ENCODE measurements at places on chromosomes 11 and 22.

DNA sequence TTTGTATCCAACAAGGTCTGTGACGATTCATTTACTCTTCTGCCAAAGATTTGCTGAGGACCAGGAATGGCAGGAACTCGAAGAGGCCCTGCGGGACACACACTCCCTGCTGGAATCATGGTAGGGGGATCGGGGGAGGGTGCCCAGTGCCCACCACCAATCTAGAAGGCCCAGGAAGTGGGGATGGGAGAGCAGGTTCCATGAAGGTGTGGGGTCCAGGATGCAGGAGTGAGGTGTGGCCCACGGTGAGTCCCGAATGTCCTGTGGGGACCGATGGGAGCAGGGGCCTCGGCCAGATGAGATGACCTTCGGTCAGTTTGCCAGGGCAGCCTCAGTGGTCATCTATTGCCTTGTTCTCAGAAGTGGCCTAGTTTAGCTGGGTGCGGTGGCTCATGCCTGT is 492.7 kb downstream of the BRD1 start:
- DNase-seq = no peak

- DNase-seq = no peak
Observed at GRCh38 chr11:114256176-114256966, 39.8 kb upstream of the NNMT start.

- DNase-seq = no peak
Observed at GRCh38 chr11:35035894-35036408, 103.0 kb upstream of the CD44 start.

DNA sequence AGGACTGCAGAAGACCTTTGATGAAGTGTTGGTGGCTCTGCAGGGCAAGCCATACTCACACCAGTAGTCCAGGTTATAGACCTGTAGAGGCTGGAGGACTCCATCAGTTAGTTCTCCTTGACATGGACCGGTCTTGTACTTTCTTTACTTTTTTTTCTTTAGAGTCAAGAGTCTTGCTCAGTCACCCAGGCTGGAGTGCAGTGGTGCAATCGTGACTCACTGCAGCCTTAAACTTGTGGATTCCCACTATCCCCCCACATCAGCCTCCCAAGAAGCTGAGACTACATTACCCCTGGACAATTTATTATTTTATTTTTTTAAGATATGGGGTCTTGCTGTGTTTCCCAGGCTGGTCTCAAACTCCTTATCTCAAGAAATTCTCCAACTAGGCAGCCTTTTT is 49.6 kb upstream of the E2F8 start:
- DNase-seq = no peak

DNA sequence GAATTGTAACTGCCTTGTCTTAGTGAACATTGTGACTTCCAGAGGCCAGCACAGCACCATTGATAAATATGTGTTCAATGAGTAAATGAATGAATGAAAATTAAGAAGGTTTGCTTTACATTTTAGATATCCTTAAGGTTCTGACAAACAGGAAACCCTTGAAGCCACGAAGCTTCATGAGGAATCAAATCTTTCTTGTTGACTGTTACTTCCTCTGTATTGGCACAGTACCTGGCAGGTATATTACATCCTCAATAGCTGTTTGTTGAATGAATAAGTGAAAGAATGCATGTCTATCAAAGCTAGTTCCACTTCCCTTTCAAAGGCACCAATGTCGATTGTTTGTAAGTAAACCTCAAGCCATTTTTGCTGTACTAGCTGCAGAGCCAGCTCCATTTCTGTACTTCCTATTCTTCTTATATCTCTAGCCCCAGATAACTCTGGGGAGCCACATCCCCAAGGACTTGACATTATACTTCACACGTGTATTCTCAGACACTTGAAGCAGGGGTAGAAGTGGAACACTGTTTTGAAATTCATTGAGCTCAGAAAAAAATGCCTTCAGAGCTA is 140.3 kb upstream of the RAG2 start:
- no peak for DNase-seq

DNA sequence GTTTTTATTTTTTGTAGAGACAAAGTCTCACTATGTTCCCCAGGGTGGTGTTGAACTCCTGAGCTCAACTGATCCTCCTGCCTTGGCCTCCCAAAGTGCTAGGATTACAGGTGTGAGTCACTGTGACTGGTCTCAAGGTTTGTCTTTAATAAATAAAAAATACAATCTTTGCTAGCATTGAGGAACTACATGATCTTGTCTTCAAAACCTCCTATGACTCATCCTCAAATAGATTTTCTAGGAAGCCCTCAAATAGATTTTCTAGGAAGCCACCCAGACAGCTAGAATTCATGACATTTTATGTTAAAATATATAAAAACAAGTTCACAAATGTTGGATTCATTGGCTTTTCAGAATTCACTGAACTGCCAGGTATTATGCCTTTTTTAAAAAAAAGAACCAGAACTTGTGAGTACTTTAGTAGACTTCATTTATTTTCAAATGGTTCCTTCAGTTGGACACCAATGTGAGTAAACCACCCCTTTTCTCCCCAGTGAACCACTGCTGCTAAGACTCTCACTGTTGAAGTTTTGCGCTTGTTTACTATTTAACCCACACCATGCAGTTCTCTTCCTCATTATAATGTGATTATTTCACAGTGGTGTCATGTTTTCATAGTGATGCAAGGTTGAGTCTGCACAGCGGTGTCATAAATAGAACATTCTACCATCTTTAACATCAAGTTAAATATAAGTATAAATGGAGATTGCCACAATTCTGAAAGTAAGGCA is 303.9 kb downstream of the CASP12 start:
- no peak for DNase-seq

DNA sequence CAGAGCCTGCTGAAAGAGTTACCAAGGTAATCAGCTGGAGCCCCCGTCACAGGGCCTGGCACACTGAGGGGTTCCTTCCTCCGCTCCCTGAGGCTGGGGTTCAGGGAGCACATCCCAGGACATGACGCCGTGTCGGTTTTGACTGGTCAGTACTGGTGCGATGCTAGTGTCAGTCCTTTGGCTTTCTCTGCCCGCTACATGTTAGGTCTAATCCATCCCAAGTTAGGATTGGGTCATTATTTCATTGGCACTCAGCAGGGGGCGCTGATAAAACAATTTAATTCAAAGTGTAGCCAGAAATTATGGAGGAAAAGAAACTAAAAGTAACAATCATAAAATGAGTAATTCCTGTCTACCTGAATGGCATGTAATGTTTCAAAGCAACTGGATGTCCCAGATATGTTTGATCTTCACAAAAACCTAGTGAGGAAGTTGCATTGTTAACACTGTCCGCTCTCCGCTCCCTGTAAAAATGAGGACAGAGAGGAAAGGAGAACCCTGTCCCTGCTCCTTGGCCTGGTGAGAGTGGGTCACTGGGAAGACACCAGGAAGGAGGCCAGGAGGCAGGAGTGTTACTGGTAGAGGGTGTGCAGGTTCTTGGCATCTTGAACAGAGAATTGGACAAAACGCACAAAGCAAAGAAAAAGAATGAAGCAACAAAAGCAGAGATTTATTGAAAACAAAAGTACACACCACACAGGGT is 27.1 kb downstream of the TSKU start:
- DNase-seq = no peak

DNA sequence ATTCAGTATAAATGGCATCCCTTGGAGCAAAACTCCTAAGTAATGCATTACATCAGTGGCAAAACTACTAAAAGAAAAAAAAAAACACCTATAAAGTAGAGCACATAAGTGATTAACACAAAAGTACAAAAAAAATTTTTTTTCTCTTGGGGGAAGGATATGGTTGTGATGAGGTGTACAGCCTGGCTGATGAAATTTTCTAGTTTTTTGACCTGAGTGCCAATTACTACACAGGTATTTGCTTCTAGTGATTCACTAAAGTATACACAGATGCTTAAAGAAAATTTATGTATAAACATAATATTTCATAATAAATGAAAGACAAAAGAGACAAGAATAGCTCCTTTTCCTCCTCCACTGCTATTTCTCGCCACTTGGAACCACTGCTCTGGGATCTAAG is 71.8 kb upstream of the APOA1 start:
- no peak for DNase-seq

DNA sequence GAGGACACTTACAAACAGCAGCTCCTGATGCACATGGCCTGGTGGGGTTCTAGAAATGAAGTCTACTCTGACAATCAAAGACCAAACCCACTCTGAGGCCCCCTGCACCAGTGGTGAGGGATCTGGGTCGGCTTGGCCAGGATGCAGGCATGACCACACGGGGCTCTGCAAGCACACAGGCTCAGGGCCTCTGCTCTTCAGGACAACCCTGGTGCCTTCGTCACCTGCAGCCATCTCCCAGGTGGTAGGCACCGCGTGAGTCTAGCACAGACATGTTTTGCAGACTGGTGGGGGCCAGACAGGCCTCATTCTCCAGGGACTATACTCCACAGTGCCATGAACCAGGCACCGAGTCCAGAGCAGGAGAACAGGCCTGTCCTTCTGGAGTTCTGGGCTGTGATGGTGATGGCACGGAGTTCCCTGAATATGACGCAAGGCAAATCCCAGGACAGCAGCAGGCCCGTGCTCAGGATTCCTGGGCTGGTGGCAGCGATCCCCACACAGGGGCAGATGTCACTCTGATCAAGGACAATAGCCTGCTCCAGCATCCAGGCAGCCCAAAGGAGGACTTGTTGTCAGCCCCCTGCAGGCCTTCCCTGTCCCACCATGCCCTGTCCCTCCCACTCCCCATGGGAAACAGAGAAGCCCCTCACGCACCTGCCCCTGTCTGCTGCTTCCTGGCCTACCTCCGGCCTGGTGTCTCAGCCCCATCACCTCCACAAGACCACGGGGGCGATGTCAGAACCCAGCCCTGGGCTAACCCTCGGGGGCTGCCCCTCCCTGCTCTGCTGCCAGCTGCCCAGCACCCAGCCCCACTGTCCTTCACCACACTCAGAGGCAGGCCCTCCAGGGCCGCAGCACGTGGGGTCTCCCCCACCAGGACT is 36.1 kb downstream of the GNB1L start:
- no peak for DNase-seq

DNA sequence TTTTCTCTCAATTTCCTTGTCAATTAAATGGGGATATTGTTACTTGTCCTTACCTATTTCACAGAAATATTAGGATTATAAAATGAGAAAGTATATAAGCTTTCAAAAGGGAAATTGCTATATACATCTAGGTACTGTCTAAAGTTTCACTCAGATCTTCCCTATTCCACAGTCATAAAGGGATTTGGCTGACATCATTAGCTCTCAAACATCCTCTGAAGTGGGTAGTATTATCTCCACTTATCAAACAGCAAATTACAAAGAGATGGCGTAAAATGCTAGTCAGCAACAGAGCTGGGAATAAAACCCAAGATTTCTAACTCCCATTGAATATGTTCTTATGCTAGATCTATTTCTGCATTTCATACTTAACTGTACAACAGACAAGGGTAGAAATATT is 50.9 kb downstream of the SLC25A17 start:
- no peak for DNase-seq

DNA sequence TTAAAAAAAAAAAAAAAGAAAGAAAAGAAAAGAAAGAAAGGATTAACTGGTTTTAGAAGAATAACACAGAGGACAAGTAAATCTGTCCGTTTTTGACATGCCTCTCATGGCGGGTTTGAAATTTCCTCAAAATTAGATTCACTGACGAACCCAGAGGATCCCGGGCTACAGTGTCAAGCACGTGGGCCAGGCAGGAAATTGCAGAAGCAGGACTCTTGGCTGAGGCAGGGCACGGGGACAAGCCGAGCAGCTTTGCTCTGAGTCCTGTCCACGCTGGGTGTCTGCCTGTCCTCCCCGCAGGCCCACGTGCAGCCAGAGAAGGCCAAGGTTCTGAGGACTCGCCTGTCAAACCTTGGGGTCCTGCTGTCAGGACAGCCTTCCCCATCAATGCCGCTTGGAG is 24.7 kb downstream of the GAL start:
- DNase-seq = no peak

DNA sequence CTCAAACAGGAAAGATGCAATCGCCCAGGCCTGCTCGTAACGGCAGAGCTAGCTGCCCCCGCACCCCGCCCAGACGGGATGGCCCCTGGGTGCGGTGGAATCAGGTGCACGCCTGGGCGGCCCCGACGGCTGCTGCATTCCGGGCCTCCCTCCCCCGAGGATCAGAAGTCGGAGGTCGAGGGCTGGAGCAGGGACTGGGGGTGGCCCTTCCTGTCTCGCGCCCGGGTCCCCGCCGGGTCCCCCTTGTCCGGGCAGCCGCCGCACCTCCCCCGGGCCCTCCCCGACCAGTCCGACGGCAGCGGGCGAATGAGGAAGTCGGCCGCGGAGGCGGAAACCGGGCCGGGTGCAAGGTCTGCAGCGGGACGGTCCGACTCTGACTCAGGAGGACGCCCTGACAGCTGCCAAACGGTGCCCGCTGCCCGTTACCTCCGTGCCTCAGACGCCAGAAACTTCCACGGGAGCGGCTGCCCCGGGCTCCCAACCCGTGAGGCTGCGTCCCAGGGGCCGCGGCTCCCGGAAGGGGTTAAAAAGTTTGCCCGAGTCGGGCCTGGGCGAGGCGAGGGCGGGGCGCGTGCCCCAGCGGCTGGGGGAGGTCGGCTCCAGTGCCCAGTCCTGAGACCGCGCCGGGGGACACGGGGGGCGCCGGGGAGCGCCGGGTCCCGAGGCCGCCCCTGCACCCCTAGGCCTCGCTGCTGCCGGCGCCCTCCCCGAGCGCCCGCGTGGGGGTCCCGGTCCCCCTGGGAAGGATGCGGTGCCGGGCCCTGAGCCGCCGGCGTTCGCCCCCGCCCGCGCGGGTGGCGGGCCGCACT is 663 bp downstream of the MYH9 start:
- DNase-seq = no peak

- DNase-seq = no peak
Observed at GRCh38 chr22:17087498-17088131, 2.8 kb downstream of the IL17RA start.

DNA sequence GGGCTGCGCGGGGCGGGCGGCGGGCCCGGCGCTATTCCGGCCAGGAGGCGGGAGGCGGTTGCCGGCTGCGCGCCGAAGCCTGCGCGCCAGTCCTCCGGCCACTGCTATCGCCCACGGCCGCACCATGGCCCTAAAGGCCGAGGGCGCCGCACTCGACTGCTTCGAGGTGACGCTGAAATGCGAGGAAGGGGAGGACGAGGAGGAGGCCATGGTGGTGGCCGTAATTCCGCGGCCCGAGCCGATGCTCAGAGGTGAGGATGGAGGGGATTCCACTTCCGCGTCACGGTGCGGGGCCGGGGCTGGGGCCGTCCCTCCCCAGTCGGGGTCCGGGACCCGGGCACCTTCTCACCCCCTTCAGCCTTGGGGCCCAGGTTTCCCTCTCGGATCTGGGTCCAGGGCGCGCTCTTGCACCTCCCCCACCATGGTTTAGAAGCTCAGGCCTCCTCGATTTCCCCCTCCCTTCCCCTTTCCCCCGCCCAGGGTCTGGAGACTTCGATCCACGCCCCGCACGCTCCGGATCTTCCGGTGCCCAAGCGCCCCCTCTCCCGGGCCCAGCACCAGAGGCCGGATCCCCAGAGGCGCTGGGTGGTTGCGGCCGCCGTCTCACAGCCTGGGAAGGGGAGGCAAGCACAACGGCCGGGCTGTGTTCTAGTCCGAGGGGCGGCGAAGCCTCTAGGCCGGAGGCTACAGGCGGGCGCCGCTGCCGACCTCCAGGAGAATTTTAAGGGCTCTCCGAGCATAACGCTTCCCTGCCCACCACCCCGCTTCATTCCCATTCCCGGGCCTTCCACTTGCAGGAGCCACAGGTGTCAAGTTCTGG is 517 bp downstream of the SPINDOC start:
- DNase-seq = no peak

GRCh38 chr11:29448246-29448877 is 568.5 kb downstream of the KCNA4 start:
- DNase-seq = no peak

- no peak for DNase-seq
Observed at GRCh38 chr22:29569011-29569678, 11.8 kb downstream of the NIPSNAP1 start.

GRCh38 chr22:50320116-50320515 is 6.7 kb downstream of the DENND6B start:
- DNase-seq = no peak

All from activated T-helper 1 cell treated with Interleukin-2 at 50 U/mL for 16 hours (primary cell).